ENCODE measurements at places on chromosomes 7 and 10.

DNA sequence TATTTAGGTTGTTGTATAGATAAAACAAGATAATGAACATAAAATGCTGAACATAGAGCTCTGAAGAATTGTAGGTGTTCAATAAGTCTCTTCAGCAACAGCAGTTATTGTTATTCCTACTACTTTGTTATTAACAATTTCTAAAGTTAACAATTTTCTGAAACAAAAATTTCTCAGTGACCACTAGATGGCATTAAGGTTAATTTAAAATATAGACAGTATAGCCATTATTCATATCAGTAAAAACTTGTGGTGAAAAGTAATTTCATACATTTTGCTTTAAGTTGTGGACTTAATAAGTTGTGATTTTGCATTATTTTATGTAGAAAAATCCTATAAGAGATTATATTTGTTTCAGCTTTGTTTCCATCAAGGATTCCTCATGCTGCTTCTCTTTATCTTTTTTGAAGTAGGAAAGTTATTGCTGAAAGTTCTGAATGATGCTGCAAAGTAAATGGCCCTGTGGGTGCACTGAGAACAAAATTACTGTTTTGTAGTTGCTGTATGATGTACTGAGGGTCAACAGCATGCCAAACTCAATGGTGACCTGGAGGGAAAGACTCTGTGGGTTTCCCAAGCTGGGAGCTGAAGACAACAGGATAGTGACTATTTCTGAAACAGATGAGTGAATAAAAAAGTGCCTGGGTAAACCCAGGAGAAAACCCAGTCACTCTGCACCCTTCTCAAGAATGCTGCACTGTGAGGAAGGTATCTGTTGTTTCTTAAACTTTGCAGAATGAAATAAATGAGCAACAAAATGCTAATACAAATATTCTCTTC lies 253.6 kb downstream of the KIF20B start:
- DNase-seq, result no peak

GRCh38 chr10:102777711-102778453 lies 34.1 kb downstream of the WBP1L start:
- no peak for DNase-seq

DNA sequence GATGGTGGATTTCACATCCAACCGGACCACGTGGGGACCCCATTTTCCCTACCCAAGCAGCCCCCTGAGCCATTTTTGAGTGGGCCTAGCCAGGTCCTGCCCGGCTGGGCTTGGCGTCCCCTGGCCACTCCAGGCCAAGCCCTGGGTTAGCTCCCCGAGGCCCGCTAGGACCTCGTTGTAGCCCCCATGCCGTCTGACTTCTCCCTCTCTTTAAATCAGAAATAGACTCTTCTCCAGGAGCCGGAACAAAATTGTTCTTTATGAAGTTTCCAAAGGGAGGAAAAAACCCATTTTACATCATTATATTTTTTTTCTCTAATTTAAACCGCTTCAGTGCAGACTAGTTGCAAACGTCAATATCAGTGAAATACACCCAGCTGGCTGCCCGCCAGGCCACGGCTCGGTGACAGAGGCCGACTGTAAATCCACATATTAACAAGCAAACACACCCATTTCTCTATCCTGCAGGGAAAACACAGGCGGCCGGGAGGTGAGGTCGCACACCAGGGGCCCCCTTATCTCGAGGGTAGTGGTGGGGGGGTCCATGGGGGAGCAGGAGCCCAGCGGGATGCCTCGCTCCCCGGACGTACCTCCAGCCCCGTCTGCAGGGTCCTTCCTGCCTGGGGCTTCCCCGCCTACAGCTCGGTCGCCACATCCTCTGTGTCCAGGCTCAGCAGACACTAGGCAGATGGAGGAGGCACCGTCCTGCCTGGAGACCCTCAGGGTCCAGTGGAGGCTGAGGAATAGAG lies 72.7 kb downstream of the ELFN1 start:
- no peak for DNase-seq

DNA sequence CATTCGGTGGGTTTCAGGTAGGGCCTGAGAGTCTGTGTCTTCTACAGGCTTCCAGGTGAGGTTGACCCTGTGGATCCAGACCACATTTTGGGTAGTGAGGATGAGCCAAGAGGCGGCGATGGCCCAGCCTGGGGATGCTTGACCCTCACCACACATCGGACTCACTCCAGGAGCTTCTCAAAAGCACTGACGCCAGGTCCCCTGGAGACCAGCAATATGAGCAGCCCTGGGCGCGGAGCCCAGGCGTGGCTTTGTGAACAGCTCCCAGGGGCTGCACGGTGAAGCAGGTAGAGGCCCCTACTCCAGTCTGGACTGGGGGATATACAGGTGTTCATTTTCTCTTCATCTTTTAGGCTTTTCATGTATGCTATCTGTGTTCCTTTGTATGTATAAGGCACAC lies 139.7 kb upstream of the PCBD1 start:
- DNase-seq, result no peak

GRCh38 chr7:43938892-43939482 lies 12.8 kb downstream of the UBE2D4 start:
- no peak for DNase-seq

Data from suprapubic skin (tissue), 4 donors.